Putamen (tissue), 1 donor: ENCODE measurements at places on chromosomes 11 and 22.

DNA sequence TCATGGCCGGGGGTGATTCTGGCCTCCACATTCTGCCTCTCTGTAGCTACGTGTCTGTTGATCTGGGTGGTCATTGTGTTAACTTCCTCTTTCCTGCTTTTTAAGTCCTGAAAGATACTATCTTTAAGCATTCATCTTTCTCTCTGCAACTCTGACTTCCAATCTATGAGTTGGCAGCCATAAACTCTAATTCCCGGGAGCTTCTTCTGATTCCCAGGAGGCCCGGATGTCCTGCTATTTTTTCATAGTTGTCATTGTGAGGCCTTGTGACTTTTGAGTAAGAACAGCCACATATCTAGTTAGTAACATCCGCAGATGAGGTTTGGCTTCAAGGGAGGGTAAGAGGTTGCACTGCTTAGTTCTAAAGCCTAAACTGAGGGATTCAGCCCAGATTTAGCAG is 107.8 kb downstream of the SYN3 start:
- DNase-seq: no peak

DNA sequence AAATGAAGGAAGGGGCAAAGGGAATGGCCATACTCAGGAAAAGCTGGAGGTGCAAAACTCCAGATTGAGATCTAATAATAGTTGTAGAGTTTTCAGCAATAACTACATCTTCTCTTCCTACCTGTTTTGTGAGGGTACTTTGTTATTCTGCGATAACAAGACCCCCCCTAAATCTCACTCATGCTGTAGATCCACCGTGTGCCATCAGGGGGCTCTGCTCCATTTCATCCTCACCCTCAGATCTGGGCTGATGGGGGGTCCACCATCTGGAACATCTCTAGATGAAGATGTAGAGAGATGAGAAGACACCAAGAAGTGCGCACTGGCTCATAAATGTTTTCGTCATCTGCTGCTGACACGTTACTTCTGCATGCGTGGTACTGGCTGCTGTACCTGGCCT is 135.9 kb upstream of the KIRREL3 start:
- DNase-seq: no peak

DNA sequence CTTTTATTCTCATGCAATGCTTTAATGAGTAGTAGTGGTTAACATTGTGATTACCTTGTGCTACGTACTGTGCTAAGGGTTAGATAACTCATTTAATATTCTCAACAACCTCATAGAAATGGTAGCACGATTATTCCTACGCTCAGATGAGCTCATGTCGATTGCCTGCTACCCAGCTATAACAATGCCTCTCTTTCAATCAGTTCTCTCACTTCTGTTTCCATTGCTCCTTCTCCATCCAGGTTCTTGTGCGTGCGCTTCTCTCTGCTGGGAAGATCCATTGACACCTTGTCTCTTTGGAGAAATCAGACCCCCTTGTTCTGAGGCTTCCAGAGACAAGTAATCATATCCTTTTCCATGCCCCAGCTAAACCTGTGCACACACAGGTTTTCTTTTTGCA is 120.8 kb downstream of the NECTIN1 start:
- peak; percentile 56 for DNase-seq

GRCh38 chr22:47259049-47259448 is 496.6 kb downstream of the TBC1D22A start:
- DNase-seq: no peak

- no peak for DNase-seq
Measured at GRCh38 chr11:16738947-16739815, 734 bp downstream of the C11orf58 start.

DNA sequence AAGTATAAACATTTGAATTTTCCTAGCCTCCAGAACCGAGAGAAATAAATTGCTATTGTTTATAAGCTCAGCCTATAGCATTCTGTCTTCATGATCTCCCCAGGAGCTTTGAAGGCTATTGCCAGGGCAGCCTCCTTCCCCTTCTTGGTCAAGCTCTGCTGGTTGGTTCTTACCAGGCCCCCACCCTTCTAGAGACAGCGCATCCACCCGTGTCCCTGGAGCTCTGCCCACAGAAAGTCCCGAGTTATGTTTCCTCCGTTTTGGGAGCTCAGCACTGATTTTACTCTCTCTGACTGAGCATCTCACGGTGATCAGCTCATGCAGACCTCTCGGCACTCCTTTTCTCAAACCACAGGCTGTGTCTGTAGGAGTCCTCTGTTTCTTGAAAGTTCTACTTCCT is 123.8 kb upstream of the SORL1-AS1 start:
- DNase-seq: no peak
